ENCODE measurements at places on chromosomes 5 and 9.

DNA sequence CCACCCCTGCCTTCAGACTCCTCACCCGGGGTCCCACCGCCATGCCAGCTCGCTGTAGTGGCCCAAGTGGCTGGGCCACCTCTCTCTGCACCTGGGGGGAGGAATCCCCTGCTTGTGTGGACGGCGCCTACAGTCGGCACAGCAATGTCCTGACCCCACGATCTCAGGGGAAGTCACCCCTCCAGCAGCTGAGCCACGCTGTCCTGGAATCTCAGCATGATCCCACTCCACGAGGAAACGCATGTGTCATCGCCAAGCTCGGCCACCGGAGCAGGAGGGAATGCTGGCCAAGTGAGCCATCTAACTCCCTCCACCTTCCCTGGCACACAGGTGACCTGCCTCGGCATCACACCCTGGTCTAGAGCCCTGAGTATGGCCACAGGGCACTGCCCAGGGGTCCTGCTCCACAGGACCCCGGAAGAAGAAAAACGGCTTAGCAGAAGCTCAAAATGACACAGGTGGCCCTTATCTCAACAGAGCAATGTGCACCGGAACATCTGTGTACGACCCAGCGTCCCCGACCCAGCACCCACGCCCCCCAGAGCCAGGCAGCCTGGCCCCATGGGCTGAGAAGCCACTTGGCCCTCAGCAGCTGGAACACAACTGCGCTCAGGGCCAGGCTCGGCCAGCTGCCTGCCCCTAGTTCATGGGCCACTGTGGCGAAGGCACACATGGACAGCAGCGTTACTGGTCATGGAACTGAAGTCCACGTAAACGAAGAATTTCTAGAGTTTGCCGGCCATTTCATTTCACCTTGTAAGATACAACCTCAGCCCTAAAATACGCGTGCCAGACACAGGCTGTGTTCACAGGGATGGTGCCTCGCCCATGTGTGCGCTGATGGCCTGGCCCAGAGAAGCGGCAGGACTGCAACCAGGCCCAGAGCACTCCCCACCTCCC lies 23.4 kb upstream of the CAMSAP1 start:
- DNase-seq, result no peak

DNA sequence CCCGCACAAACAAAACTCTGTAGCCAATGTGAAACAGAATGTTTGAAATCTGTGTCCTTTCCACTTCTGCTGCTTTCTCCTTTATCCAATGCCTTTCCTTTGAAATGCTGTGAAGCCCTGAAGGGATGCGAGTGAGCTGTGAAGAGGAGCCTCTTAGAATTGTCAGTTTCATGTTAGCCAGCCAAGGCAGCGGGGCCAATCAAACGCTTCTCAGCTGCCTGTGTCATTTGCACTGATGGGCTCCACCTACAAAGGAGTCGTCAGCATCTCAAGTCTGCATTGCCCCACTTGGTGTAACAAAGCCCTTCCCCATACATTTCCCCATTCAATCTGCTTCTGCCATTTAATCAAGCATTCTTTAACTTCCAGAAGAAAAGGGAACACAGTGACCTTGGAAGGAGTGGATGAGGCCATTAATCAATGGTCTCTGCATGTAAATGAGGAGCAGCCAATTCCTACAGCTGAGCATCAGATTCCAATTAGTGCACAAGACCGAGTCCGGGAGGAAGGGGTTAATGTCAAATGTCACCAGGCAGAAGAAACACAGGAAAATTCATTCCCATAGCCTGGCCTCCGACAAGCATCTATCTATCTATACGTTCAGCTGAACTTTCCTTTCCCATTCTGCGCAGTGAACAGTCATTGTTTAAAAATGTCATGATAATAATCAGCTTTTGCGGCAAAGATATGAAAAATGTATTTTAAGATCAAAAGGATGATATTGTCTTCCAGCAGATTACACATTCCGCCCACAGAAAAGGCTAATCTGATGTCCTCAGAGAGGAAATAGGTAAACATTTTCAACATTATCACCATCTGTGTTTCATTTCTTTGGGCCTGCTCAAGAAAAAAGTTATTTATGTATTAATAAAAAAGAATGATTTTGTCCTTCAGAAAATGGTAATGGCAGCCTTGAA lies 154.6 kb downstream of the FSTL4 start:
- DNase-seq, result no peak

- DNase-seq, result no peak
Measured at GRCh38 chr9:127279717-127280285, 15.2 kb downstream of the GARNL3 start.

- no peak for DNase-seq
Measured at GRCh38 chr5:33046091-33046490, 335.0 kb downstream of the NPR3 start.

DNA sequence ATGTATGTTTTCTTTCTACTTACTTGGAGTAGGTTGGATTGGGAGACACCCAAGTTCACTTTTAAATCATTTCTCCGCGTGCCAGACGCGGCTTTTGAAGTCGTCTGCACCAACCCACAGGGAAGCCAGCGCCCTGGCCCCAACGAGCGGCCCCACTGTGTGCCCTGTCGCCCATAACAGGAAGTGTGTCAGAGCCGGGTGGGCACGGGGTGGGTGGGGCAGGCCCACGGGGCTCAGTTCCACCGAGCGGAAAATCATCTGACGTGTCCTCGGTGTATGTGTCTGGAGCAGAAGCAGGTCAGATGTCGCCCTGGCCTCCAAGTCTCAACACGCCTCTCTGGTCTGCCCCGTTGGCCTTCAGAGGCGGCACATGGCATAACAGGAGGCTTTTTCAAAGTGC lies 22.7 kb upstream of the SMIM23 start:
- no peak for DNase-seq

GRCh38 chr9:97906236-97906831 lies 16.0 kb downstream of the TRMO start:
- DNase-seq, result peak; percentile 49

- no peak for DNase-seq
Measured at GRCh38 chr9:37984672-37985611, 81.0 kb upstream of the SLC25A51 start.

GRCh38 chr5:133336121-133336968 lies 276.0 kb downstream of the FSTL4 start:
- DNase-seq, result peak; percentile 6

- no peak for DNase-seq
Measured at GRCh38 chr5:142428773-142429473, 104.1 kb upstream of the SPRY4 start.

- no peak for DNase-seq
Measured at GRCh38 chr9:21682981-21683380, 119.5 kb upstream of the MTAP start.

GRCh38 chr9:35225677-35226076 lies 63.9 kb downstream of the UNC13B start:
- DNase-seq, result no peak

- no peak for DNase-seq
Measured at GRCh38 chr5:33701251-33701650, 190.5 kb downstream of the ADAMTS12 start.

- no peak for DNase-seq
Measured at GRCh38 chr9:137974746-137975526, 97.4 kb downstream of the CACNA1B start.

- peak; percentile 39 for DNase-seq
Measured at GRCh38 chr5:159341906-159342310, 11.6 kb upstream of the IL12B start.

DNA sequence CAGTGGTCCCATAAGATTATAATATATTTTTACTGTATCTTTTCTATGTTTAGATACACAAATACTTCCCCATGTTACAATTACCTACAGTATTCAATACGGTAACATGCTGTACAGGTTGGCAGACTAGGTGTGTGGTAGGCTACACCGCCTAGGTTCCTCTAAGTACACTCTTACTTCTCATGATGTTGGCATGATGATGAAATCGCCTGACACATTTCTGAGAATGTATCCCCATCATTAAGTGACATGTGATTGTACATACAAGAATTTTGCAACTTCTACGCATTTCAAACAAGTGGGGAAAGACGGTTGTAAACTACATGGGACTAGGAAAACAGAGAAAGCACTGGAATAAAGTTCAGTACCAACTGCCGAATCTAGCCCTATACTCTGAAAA lies 53.3 kb downstream of the SETX start:
- DNase-seq, result no peak

GRCh38 chr5:50874306-50875001 lies 208.0 kb downstream of the PARP8 start:
- DNase-seq, result no peak

DNA sequence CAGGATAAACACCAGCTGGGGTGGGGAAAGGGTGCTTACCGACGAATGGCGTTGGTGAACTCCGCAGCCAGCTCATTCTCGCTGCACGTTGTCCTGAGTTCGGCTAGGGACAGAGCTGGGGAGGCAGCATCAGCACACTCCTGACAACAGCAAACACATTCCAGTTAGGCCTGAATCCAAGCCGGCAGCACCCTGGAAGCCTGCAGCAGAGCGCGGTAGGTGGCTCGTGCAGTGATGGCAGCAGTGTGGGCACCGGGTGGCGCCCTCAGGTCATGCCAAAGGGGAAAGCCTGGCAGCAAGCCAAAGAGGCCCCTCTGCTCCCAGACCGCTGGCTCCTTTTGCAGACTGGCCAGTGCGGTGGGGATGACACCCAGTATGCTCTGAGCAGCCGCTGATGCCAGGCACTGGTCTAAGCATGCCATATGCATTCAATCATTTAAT lies 66.9 kb downstream of the DCP2 start:
- DNase-seq, result peak; percentile 30

DNA sequence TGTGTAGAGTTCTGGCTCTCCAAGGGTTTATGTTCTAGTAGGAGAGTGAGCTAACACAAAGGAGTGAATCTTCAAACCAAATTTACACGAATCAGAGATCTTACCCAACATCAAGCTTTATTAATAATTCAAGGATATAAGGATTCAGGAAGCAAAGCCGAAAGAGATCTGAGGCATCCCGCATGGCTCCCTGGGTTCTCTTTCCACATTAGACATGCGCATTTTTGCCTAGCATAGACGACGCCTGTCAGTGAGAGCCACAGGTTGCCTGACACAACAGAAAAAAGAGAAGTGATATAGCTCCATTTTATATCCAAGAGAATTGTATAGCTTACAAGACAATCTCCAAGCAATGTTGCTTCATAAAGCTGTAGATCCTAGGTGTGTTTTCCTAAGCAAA lies 52.6 kb downstream of the ESM1 start:
- DNase-seq, result no peak

- no peak for DNase-seq
Measured at GRCh38 chr5:156199045-156199444, 127.9 kb upstream of the SGCD start.

- DNase-seq, result no peak
Measured at GRCh38 chr5:134545070-134545868, 19.8 kb downstream of the JADE2 start.

DNA sequence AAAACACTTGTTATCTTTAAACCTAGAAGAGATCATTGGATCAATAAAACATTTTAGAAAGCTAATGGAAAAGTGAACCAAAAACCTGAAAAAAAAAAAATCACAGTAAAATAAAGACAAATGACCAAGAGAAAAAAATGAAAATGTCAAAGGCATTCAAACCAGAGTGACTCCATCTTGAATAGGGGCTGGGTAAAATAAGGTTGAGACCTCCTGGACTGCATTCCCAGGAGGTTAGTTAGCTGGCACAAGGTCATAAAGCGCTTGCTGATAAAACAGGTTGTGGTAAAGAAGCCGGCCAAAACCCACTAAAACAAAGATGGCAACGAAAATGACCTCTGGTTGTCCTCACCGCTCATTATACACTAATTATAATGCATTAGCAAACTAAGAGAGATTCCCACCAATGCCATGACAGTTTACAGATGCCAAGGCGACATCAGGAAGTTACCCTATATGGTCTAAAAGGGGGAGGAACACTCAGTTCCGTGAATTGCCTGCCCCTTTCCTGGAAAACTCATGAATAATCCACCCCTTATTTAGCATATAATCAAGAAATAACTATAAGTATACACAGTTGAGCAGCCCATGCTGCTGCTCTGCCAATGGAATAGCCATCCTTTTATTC lies 116.7 kb upstream of the NEK6 start:
- no peak for DNase-seq

DNA sequence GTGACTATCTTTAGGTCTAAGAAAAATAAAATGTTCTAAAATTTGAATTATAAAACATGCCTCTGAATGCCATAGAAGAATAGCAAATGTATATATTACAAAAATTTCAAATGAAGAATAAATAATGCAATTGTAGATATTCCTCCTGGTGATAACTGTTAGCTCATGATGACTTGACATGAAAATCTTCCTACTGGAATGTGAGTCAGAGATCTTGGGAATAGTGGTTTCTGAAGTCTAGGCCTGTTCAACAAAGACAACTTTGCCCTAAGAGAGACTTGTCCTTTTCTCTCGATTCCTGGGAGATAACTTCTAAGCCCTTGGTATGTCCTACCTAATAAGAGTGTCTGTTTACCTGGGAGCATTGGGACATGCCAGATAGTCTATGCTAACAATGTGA lies 746.3 kb upstream of the RIOK2 start:
- DNase-seq, result no peak

DNA sequence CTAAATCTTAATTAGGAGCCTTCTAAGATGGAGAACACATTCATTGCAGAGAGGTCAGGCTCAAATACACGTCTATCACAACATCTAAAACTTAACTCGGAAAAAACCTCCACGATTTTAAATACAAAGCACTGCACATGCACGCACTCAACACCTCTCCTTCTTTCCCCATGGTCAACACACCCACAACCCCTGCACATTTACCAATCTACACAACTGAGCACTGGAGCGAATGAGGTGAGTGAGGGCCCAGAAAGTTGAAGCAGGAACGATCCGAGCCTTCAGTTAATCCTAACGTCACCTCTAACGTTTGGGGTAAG lies 278 bp upstream of the NIPSNAP3A start:
- no peak for DNase-seq

- no peak for DNase-seq
Measured at GRCh38 chr5:64632251-64632650, 58.1 kb upstream of the SHISAL2B start.

DNA sequence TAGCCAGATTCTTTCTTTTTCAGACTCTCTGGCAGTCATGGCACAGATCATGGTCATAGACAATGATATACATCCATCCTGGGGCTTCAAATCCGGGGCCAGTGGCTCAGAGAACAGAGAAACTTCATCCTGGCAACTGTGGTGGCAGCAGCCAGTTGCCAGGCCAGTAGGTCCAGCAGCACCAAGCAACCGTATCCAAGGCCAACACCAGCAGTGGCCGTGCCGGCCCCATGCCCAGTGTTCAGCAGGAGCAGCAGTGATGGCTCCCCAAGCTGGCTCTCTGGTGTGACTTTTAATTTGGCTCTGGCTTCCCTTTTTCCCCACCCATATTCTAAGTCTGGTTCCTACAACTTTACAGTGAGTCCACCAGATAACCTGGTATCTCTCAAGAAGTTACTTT lies 300.5 kb downstream of the DEPDC1B start:
- no peak for DNase-seq

- no peak for DNase-seq
Measured at GRCh38 chr5:154286557-154286956, 96.0 kb downstream of the GALNT10 start.

DNA sequence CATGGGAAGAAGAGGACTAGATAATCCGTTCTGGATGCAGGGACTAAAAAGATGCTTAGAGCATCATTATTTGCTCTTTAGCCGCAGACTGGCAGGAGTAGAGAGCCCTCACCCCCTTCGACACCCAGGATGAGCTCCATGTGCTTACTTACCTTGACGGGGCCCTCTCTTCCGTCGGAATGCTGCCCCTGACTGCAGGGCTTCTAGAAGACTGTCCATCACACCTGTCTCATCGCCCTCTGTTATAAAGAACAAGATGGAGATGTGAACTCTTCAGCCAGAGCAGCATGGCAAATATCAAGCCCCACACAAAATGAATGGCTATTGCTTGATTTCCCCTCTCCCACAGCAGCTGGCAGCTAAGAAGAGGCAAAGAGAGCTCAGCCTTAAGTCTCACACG lies 35.1 kb downstream of the PCDHGC5 start:
- no peak for DNase-seq
